NCI-H524 treated with DMSO at 0.1 percent for 48 hours (cell line): ENCODE measurements at places on chromosomes 16 and 17.

DNA sequence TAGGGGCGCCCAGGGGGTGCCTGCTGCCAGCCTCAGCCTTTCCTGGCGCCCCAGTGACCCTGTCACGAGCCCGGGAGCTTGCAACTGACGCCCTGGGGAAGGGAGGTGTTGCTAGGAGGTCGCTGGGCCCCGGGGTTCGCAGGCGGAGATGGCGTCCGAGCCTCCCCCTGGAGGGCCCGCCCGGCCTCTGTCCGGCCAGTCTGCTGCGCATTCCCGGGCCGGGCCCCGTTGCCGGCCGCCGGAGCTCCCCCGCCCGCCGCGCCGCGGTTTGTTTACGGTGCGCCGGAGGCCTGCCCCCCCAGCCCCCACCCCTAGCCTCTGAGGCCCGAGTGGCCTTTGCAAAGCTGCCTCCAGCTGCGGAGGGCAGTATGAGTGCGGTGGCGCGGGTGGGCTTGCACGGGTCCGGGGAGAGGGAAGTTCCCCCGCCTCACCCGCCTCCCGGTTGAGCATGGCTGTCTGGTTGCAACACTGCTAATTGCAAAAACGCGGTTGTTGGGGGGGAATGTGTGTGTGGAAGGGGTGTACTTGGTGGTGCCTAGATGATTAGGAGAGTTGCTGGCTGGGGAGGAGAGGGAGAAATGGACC is 514 bp downstream of the THRA start:
- no peak for DNase-seq

GRCh38 chr17:8724451-8724850 is 20.2 kb downstream of the CCDC42 start:
- DNase-seq = no peak

- no peak for DNase-seq
Observed at GRCh38 chr16:59385959-59386358, 651.8 kb upstream of the GOT2 start.

DNA sequence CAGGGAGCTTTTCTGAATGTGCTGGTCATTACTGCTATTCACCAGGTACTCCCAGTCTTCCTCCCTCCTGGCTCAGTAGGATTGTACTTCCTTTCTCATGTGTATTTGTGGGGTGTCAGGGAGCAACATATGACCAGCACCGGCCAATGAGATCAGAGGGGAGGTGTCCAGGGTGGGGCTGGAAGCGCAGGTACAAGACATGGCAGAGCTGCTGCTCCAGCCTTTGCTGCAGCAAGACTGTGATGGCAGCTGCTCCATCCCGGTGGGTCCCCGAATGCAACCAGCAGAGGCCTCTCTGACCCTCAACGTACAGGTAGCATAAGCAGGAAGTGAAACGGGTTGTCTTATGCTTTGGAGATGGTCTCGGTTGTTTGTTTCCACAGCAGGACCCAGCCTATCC is 53.8 kb upstream of the CACNG5 start:
- DNase-seq = no peak

DNA sequence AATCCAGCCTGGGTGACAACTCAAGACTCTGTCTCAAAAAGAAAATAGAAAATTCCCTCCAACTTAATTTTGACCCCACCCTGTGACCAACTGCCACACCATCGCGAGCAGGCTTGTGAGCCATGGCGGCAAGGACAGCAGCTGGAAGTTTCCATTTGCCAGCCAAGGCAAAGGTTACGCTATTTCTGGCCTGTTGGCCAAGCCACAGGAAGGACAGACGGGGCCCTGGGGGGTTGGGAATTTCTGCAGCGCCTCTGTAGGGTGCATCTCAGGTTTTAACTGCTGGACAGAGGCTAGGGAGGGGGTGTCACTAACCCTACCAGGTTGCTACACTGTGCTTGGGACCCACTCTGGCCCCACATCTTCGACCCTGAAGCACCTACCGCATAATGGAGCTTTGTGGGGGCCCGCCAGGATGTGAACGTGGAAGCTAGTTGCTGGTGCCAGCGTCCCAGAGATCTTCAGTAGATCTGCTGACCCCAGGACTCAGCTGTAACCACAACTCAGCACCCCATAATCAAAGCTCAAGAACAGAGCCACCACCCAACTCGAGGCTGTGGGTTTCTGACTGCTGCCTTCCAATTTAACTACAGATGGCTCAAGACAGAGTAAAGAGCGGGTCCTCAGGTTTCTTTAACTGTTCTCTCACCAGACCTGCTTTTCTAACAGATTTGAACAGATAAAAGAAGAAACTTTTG is 10.9 kb downstream of the KIFC3 start:
- no peak for DNase-seq
